ENCODE measurements at places on chromosomes 16 and 17.

- no peak for DNase-seq
Observed at GRCh38 chr16:57956924-57957672, 13.8 kb downstream of the CNGB1 start.

- DNase-seq, result peak; percentile 41
Observed at GRCh38 chr17:32486701-32487472, at the start of gene CDK5R1. Gene CDK5R1 (plus strand): TSS chr17:32486993. CDS start chr17:32487621, 628 bp downstream.

DNA sequence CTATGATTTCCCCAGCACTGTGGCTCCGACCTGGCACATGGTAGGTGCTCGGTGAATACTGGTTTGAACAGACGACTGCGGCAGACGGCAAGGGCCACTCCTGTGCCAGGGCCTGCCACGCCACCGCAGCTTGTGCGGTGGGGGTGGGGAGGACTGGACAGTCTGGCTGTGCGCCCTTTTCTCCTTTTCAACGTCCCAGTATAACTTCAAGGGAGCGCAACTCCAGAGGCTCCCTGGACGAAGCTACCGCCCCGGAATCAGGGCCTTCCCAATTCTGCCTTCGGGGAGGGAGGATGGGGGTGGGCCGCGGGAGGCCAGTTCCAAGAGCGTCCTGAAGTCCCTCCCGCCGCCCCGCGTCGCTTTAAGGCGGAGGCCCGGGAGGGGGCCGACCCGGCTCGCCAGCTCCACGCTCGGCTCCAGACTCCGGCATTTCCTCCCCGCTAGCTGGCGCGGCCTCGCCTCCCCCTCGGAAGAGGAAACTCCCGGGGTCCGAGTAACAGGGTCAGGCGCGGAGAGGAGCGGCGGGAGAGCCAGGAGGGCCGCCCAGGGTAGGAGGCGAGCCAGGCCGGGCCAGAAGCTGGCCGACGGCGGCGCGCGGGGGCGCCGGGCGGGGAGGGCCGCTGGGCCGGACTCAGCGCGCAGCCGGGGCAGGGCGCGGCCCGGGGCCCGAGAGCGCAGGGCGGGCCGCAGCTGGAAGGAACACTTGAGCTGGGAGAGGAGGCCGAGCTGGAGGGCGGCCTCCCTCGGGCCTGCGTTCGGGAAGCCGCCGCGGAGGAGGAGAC is at the start of gene ITPRIPL2:
ITPRIPL2 (plus strand) TSS at position 388 of the 782 bp plus-strand sequence. CDS start 498 bp downstream, outside the sequence.
- peak; percentile 67 for DNase-seq

DNA sequence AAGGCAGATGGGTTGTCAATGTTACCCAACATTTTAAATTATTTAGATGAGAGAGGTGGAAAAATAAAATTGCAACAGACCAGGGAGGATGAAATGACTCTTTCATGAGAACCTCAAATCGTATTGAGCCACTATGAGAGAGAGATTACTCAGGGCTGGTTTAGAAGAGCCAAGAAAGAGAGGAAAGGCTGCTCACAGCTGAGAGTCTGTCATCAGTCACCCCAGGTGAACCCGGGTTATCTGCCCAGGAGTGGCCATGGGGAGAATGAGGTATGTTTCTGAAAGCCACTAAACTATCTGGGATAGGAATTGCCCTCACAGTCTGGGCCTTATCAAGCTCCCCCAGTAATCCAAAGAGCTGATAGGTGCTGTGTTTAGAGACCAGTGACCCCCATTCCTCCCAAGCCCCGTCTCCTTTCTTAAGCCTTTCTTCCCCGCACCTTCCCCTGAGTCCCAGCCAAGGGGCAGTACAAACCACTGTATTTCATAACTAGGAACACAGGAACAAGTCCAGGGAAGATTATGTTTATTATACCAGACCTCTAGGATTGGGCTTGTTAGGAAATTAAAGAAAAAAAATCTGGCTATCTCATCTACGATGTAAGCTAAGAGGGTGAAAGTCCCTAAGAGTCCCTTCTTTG is 158.9 kb upstream of the NOL11 start:
- DNase-seq, result no peak

DNA sequence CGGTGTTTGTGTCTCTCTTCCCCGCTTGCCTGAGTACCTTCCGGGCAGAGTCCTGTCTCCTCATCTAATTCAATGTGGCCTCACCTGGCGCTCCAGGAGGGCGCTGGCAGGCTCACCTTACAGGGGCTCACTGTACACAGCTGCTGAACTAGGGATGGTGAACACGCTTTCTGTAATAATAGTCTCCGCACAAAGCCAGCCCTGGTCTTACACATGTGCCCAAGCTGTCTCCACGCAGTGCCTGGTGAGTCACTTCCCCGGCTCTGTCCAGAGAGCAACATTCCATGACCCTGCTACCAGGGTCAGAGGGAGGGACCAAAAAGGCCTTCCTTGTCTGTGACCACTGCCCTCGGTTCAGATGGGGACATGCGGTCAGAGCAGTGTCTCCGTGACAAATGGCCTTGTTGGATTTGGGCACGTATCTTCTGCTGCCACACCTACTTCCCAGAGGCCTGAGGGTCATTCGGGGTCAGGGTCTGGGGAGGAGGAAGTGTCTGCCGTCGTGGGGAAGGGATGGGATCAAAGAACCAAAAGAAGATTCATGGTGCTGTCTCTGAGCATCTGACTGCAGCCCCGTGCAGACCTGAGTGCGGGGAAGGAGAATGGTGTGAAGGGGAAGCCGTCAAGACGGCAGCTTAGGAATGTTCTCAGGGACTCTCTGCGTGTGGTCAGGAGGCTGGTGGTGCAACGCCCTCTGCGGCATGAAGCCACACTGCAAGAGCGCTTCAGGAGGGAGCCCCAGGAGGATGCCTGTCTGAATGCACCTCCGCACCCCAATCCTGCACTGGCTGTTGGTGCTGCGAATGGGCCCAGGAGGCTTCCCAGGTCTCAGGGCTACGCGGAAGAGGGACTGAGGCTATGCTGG is 68.8 kb downstream of the IL21R start:
- peak; percentile 91 for DNase-seq

- DNase-seq, result no peak
Observed at GRCh38 chr17:14871921-14872320, 393.2 kb downstream of the PMP22 start.

- no peak for DNase-seq
Observed at GRCh38 chr16:11672206-11673090, 4.2 kb downstream of the SNN start.

GRCh38 chr16:89670496-89671431 is 13.1 kb downstream of the SPATA33 start:
- DNase-seq, result peak; percentile 21

- peak; percentile 59 for DNase-seq
Observed at GRCh38 chr16:1197237-1197866, 27.7 kb downstream of the TPSG1 start.

GRCh38 chr17:31902693-31903092 is 1.2 kb upstream of the UTP6 start:
- no peak for DNase-seq

GRCh38 chr17:73308017-73308823 is 3.6 kb downstream of the CDC42EP4 start:
- DNase-seq, result peak; percentile 91

DNA sequence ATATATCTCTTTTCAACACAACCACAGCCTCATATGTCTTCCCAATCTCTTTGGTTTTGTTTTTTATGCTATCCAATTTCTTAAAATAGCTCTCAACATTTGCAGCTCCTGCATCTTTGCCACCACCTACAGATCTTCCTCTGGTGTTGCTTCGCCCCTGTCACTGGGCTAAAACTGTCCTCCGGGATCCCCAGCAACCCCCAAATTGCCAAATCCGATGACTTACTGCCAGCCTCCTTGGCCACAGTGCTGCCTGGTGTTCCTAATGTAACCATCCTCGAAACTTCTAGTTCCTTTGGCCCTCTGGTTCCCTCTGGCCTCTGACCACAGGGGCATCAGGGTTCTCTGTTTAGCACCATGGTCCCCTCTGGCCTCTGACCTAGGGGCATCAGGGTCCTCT is 70.8 kb downstream of the ELAC2 start:
- DNase-seq, result no peak

DNA sequence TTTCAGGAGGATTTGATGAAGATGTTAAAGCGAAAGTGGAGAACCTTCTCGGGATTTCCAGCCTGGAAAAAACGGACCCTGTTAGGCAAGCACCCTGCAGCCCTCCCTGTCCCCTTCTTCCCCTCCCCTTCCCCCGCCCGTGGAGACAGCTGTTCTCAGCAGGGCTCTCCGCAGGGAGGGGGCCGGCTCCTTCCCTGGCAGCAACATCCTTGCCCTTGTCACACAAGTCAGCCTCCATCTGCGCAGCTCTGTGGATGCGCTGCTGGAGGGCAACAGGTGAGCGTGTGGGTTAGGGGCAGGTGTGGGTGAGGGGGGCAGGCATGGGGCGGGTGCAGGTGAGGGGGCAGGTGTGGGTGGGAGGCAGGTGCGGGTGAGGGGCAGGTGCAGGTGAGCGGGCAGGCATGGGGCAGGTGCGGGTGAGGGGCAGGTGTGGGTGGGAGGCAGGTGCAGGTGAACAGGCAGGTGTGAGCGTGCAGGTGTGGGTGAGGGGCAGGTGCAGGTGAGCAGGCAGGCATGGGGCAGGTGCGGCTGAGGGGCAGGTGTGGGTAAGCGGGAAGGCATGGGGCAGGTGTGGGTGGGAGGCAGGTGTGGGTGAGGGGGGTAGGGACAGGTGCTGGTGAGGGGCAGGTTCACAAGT is 9.4 kb downstream of the CYBC1 start:
- DNase-seq, result no peak

GRCh38 chr17:43857957-43858600 is 11.1 kb downstream of the CD300LG start:
- no peak for DNase-seq

DNA sequence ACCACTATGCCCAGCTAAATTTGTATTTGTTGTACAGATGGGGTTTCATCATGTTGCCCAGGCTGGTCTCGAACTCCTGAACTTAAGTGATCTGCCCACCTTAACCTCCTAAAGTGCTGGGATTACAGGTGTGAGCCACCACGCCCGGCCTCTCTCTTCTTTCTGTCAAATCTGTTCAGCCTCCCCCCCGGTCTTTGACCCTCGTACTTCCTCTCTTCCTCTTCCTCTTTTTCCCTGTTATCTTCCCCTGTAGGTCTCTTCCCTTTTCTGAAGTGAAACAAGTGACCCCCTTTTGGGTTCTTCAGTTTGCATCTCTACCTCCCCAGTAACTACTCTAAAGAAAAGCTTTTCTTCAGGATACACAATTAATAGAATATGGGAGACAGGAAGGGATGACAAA is 31.7 kb upstream of the DHX40 start:
- DNase-seq, result no peak

DNA sequence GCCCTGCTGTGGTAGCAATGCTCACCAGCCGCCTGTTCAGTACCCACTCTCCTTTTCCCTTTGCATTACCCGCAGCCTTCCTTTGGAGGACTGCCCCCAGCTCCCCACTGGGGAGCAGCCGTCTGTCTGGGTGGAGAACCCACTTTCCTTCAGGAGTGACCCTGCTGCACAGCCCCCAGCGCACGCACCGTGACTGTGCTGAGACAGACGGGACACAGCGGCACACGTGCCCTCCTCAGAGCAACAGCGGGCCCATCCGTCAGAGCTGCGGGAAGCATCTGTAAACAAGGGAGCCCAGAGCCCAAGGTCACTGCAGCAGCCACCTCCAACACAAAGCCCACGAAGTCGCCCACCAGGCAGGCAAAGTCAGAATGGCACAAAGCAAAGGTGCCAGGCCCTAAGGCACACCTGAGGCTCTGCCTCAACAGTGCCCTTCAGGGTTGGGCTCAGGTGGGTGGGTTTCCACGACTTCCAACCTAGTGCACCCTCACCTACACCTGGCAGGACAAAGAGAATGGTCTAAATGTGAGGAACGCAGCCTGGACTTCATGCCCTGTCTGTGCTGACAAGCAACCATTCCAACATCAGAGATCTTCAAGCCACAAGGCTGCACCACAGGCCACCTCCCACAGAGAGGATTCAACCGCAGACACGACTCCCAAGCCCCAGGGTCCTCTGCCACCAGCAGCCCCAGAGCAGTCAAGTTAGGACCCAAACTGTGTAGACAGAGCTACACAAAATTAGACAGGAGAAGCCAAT is 9.9 kb downstream of the AXIN1 start:
- peak; percentile 74 for DNase-seq

GRCh38 chr16:58842746-58843145 is 108.6 kb upstream of the GOT2 start:
- no peak for DNase-seq

DNA sequence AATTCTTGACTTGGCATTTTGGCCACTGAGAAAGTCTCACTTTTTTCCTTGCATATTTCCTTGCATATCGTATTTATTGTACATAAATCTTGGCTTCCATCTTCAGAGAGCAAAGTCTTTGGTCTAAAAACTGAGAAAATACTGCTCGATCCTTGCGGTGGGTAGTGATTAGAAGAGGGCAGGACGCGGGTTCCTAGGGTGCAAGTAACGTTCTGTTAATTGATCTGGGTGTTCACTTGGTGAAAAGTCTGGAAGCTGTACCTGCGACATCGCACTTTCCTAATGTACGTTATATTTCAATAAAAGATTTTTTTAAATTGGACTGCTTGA is 758 bp upstream of the UBALD2 start:
- DNase-seq, result no peak

GRCh38 chr17:2841606-2842005 is 45.4 kb downstream of the RAP1GAP2 start:
- DNase-seq, result no peak

GRCh38 chr16:86142801-86143236 is 243.9 kb downstream of the IRF8 start:
- no peak for DNase-seq

DNA sequence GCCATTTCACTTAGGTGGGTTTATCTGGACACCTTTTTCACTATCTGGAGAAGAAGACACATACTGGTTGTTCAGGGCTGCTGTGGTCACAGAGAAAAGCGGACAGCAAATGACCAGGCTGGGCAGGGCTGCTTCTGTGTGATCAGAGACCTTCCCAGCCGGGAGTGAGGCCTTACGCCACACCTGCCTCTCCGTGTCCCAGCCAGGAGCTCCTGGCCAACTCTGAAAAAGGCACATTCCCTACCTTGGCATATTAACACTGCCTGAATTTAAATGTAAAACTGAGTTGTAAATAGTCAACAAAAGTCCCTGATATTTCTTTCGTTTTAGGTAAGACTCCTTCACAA is 9.1 kb upstream of the SOST start:
- DNase-seq, result no peak

DNA sequence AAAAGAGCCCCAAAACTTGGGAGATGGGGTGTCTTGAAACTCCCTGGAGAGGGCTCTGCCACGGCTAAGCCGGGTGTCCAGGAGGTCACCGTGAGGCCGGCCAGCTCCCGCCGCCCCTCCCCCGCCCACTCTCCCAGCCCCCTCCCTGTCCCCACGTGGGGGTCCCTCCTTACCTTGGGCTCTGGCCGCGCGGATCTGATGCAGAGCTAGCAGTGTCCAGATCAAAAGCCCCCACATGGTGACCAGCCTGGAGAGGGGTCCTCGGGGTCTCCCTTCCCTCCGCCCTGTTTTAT is 447 bp downstream of the SDK2 start:
- DNase-seq, result no peak

DNA sequence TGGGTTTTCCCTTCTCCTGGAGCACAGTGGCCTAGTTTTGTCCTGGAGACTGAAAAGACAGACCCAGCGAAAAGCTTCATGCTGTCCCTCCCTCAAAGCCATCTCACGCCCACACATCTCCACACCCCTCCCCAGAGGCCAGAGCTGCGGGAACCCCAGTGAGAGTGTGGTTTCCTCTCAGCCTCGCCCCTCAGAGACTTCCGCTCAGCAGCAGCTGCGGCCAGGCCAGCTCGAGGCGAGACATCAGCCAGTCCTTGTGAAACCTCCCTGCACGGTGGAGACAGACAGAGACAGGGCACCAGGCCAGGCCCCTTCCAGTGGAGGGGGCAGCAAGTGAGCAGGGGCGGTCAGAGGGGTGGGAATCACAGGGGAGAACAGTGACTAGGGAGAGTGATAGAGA is 77.0 kb upstream of the TNRC6C start:
- no peak for DNase-seq

GRCh38 chr16:22971346-22971924 is 157.5 kb downstream of the HS3ST2 start:
- no peak for DNase-seq
